ENCODE measurements at places on chromosomes 5 and 9.

DNA sequence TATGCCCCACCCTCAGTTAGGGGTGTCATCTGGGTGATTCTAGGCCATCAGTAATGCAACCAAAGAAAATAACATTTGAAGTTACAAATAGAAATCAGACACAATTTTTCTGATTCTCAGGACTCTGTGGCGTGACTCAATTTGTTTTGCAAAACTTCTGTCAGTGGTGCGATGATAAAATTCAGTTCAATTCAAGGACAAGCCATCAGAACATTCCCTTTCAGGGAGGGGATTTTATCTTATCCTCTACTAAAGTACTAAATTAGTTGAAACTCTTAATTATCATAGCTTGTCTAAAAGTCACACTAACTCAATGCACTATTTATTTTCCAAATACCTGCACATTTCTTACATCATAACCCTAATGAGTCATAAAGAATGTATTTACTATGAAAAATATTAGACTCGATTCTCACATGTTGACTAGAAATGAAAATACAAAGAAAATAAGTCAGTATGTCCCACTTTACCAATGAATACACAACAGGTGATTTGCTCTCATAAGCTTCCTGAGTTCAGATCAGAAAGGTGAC, 28.2 kb downstream of the HTR4 start:
- DNase-seq: no peak

DNA sequence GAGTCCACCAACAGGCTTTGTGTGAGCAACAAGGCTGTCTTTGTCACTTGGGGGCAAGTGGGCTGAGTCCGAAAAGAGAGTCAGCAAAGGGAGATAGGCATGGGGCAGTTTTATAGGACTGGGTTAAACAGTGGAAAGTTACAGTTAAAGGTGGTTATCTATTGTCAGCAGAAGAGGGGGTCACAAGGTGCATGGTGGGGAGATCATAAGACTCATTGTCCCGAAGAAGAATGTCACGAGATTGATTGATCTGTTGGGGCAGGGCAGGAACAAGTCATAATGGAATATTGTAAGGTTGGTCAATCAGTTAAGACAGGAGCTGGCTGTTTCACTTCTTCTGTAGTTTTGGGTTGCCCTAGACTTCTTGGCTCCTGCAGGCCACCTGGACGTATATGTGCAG, 7.6 kb upstream of the HMGCS1 start:
- DNase-seq: no peak

DNA sequence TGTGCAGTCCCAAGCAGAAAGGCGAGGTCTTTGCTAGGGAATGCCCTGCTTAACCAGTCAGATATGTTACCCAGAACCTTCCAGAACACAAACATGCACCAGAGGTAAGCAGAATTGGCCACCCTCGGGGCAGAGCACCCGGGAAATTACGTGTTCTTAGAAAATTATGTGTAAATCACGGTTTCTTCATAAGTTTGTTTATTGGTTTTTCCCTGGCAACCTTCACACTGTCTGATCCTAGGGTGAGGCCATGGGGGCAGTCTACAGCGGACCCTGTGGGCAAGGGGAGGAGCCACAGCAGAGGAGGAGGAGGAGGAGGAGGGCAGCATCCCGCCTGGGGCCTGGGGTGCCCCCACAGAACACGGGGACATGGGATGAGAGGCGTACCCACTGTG, 31.4 kb downstream of the RXRA start:
- no peak for DNase-seq

GRCh38 chr5:120677481-120677880, 213.4 kb downstream of the PRR16 start:
- no peak for DNase-seq

DNA sequence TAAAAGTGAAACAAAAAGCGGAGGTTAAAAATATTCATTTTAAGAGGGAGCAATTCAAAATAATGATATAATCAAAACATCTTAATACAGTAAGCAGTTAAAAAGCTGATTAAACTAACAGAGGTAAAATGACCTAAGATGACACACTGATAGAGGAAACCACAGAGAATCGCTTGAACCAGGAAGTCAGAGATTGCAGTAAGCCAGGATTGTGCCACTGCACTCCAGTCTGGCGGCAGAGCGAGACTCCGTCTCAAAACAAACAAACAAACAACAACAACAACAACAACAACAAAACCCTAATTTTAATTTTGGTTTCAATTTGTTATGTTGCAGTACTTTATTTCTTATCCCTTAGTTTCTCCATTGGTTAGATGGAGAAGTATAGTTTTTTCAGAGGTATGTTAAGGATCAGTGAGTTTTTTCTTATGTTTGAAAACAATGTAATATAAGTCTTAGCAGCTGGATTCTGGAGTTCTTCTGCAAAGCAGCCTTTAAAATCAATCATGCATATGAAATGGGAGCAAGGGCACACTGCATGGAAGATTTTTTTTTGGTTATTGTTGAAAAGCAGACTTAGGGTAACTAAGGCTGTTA, 58.5 kb downstream of the MLANA start:
- DNase-seq: no peak

DNA sequence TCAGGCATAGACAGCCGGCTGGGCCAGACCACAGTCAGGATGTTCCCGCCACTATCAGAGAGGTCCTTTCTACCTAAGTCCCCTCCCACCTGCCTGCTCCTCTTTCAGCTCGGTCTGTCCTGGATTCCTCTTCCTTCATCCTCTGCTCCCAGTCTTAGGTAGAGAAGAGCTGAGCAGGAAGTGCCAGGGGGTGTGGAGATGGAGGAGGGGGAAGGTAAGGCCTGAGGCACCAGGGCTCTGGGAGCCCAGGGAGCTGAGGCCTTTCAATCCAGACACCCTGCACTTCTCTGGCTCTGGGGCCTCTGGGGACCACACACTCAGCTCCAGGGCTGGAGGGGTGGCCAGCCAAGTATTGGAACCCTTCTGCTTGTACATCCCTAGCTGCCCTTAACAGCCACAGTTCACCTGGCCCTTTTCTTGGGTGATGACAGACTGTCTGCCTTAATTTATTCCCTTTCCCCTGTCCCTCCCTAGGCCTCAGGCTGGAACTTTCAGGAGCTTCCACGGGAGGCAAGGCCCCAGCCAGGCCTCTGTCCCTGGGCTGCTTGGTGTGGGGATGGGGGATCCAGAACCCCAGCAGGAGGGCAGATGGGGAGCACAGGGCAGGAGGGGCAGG, 15.6 kb downstream of the IRF1 start:
- no peak for DNase-seq

DNA sequence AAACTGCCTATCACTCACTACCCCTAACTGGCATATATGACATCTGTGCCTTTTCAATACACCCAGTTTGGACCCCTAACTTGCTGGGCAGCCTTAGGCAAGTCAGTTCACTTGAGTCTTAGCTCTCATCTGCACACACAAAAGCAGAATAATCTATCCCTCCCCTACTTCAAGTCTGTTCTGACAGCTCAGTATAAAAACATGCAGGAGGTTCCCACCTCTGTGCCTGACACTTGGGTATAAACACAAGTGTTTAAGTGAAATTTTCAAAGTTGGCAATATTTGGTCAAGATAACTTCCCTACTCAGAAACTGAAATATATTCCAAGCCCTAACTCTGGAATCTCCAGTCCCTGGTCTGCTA, 12.6 kb downstream of the HNRNPH1 start:
- no peak for DNase-seq

- no peak for DNase-seq
Measured at GRCh38 chr5:40939753-40940152, 30.5 kb downstream of the C7 start.

DNA sequence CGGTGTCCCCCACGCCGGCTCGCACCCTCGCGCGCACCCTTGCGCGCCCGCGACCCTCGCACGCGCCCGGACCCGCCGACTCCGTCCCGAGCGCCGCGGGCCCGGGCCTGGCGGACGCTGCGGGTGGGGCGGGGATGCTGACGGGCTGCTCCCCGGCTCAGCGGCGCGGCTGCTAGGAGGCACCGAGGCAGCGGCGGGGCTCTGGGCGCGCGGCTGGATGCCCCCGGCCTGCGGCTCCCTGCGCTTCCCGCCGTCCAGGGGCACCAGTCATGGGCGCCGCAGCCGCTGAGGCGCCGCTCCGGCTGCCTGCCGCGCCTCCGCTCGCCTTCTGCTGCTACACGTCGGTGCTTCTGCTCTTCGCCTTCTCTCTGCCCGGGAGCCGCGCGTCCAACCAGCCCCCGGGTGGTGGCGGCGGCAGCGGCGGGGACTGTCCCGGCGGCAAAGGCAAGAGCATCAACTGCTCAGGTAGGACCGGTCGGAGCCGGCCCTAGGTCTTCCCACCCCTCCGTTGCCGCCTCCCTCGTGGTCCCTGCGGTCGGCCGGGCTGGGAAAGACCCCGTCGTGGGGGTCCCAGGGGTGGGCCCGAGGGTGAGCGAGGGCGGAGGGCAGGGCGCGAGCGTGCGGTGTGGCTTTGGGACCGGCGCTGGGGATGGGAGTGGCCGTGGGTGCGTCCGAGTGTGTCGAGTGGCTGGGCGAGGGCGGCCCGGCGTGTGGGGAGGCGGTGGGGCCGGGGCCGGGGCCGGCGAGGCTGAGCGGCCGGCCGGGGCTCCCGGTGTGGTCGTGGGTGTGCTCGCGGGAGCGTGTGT, 530 bp downstream of the TMEFF1 start:
- peak; percentile 52 for DNase-seq

DNA sequence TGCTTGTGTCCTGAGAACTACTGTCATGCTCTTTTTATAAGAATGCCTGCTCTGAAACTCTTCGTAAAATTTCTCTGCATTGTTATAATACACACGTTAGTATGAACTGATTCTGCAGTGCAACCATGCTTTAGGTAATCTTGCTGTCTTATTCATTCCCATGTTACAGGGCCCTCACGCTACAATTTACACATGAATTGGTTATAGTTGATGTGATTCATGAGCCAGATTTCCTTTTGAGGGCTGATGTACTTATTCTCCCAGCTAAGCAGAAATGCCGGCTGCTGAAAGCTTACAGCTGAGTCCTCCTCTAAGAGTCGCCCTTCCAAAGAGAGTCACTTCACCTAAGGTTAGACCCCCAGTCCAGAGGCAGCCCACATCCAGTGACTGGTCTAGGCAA, 233.5 kb upstream of the PCSK5 start:
- no peak for DNase-seq

DNA sequence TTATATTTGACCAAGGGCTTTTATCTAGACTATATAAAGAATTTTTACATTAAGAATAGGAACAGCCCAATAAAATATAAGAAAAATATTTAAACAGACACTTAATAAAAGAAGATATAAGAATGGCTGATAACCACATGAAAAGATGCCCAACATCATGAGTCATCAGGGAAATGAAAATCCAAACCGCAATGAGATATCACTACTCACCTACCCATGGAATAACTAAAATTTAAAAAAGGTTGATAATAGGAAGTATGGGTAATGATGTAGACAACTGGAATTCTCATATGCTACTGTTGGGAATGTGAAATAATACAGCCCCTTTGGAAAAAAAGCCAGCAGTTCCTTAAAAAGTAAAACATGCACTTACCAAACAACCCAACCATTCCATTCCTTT, 206.9 kb upstream of the PCSK5 start:
- peak; percentile 84 for DNase-seq

GRCh38 chr5:54080831-54081230, 229.5 kb downstream of the ARL15 start:
- no peak for DNase-seq

- peak; percentile 76 for DNase-seq
Measured at GRCh38 chr5:115098041-115098702, 71.5 kb downstream of the TRIM36 start.

DNA sequence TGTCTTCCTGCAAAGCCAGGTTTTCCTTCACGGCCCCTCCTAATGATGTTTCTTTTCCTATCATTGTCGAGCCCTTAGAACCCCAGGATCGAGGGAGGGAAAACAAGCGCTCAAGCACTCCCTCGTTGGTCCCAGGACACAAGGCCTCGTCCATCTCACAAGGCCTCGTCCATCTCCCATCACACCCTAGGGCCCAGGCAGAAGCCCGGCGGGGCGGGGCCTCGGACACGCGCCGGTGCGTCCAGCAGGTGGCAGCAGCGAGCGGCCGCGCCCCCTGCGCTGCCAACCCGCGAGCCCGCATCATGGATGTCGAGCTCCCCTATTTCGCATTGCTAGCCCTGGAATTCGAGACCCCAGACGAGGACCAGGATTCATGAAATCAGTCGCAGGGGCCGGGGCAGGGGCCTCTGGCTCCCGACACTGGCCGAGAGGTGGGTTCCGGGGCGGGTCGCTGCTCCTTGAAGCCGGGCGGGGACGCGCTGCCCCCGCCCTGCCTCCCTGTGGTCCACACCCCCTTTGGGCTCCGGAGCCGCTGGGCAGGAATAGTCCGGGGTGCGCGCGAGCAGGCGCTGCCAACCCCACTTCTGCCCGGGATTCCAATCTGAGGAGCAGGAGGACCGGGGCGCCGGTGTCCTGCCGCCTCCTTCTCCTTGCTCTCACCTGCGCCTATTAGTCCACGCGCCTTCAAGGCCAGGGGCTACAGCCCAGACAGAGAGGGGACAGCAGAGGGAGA, at the start of gene ABLIM3:
ABLIM3 (plus strand) TSS at position 270 of the 733 bp plus-strand sequence. CDS start 603 bp downstream, outside the sequence.
- peak; percentile 68 for DNase-seq

Measured in SW480 (cell line).